Activated effector memory CD4-positive, alpha-beta T cell treated with anti-CD3 and anti-CD28 coated beads, Interleukin-2, amount 50 U/mL, for 16 hours (primary cell): ENCODE measurements at places on chromosomes 6 and 20.

DNA sequence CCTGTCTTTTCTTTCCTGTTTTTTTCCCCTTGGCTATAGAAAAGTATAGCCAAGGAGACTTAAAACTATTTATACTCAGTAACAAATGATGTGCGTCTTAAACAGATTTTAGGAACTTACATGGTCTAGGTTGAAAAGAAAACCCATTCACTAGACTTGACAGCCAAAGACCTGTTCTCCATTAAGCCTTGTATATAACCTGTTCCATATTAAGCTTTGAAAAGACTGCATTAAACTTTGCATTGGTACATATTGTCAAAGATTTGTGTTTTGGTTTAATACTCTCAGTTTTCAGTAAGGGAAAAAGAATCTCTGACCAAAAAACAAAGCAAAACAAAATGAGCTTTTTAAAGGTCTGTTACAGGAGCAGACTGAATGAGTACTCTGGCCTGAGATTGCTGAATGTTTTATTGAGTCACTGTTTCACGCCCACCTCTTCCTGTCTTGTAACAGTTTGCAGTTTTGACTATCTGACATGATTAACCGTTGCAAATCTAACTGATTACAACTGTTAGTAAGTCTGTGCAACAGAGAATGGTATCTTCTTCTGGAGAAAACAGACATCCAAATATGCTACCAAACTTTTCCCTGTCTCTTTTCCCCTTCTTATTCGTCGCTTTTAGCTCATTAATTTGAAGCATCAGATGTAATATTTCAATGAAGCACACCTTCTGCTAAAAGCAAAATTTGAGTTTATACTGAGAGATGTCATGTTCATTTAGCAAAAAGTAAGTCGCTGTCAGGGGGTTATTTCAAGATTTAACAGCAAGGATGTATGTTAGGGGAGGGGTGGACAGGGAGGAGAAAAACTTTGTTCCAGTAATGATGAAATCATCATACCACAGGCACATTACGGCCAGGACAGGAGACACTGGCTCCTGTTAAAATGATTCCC lies 59.1 kb upstream of the SUPT3H start:
- DNase-seq, result no peak

DNA sequence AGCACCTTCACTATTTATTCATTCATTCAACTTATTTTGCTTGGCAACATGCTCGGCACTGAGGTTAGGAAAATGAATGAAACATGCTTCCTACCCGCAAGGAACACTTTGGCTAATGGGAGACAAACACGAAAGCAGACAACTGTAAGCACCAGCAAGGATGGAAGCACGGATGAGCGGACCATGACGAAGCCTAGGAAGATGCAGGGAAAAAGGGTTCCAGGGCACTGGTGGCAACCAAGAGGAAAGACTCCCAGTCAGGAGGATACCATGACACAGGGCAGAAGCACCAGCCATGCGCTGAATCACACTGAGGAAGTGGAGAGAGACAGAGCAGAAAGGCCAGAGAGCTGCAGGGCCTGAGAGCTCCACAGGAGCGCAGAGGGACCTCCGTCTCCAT lies 9.8 kb downstream of the PDE10A start:
- DNase-seq, result no peak

DNA sequence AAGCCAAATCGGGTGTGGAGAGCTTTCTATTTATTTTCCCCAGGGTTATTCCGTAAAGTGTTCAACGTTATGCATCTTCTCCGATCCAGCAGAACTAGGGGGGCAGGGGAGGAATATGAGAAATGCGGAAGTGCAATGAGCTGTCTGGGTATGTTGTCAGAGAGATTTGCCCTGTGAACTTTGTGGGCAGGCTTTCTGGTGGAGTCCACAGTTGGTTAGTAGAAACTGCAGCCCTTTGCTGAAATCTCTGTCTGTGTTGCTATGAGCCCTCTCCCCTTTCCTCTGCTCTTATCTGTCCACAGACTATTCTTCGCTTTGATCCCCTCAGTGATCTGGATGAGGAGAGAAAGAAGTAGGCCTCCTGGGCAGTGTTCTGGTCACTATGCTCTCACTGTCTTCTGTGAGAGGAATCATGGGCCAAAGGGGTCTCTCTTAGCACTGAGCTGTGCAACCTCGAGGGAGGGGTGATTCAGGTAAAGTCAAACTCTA lies 158.9 kb upstream of the FUT9 start:
- no peak for DNase-seq

DNA sequence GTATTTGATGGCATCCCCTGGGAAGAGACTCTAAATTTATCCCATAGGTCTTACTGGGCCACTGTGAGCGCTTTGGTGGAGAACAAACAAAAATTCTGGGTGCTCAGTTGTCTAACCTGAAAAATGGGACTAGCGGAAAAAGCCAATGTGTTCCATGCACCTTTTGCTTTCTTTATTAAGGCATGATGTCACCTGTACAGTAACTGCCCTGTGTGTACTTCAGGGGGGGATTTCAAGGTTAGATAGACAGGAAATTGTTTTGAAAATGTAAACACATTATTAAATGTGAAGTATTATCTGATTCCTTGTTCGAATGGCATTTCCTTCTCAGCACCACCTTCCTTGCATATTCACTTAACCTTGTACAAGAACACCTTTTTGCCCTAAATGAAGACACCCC lies 1.2 kb upstream of the EDN1 start:
- DNase-seq, result no peak

GRCh38 chr20:17233626-17234025 lies 6.8 kb downstream of the PCSK2 start:
- DNase-seq, result no peak

DNA sequence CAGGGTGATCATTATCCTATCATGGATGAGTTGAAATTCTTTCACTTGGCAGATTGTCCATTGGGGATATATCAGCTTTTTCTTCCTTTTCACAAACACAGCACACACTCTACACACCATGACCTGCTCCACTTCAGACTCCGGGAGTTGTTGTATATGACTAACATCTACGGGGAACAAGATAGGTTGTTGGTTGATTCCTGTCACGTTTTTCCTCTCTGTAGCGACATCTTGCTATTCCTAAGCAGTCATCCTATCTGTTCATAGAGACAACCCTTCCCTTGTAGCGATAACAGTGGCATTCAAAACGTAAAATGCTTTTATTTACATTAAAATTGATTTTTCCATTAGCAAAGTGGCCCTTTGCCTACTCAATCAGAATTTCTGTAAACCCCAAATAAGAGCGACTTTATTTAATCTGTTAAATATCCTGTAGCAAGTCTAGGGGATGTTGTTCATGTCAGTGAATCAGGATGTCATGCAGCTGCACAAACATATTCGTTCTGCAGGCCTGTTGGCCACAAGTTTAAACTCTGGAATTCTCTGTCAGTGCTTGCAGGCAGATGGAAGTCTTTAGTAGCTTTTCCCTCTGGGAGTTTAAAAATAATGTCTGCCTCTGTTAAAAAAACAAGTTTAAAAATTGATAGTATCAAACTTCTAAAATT lies 23.1 kb downstream of the PHACTR2 start:
- DNase-seq, result no peak

- DNase-seq, result peak; percentile 92
Observed at GRCh38 chr6:138109042-138109997, 2.1 kb upstream of the PERP start.

DNA sequence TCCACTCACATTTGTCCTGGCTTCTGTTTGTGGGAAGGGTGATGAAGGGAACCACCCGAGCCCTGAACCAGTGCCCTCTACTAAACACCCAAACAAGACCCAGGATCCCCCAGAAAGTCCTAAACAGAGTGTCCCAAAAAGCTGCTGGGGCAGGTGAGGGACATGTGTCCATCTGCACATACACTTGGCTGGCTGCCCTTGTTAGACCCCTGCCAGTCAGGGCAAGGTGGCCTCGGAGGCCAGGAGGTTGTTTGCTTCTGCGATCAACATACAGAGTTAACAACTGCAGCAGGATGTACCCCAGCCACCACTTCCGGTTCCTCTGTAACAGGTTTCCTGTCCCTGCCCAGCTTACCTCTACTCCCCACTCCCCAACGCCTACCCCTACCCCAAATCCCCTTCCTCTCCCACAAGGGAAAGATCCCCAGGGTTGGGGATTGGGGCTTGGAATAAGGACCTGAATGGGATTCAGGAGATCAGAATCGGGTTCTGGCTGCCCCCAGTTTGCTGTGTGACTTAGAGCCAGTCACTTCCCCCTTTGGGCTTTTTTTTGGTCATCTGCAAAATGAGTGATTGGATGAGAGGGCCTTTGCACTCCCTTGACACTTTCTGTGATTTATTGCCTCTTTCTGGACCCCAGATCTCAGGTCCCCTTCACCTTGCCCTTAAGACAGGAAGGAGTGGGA lies 13.9 kb downstream of the DEF6 start:
- DNase-seq, result peak; percentile 83

DNA sequence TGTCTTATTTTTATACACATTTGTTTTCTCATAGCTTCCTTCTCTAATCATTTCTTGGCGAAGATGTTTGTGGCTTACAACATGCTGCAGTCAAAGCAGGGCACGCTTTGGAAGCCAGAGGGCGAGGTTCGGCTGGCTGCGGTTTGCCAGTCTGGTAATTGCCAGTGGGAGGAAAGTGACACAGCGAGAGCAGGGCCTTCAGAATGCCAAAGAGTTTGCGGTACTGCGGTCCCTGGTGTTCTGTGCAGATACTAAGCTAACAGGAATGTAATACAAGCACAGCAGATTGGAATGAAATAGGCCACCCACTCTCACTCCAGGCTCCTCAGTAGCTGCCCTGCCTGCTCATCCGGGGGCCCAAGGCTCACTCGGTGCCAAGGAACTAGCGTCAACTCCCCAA lies 58.7 kb upstream of the TGM3 start:
- DNase-seq, result no peak

GRCh38 chr6:150403458-150404246 lies 34.8 kb downstream of the IYD start:
- DNase-seq, result no peak

DNA sequence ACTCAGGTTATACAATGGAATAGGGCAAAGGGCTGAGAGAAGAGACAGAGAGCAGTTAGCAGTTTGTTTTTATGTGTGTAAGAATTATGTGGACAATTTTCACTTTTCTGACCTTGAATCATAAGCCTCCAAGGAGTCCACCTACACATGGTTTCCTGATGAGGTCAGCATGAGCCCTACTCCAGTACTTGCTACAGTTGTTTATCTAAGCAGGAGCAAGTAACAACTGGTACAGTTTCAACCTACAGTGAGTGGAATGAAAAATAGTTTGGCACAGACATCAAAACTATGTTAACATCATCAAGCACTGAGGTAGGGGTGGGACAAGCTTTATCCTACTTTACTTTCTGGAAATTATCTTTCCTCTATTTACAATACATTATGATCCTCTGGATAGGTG lies 426.7 kb upstream of the ID4 start:
- DNase-seq, result no peak

- no peak for DNase-seq
Observed at GRCh38 chr6:133166766-133167165, 74.4 kb upstream of the EYA4 start.
